ENCODE measurements at places on chromosomes 4 and X.

GRCh38 chr4:839675-840443 is 13.9 kb upstream of the CPLX1 start:
- DNase-seq, result no peak

DNA sequence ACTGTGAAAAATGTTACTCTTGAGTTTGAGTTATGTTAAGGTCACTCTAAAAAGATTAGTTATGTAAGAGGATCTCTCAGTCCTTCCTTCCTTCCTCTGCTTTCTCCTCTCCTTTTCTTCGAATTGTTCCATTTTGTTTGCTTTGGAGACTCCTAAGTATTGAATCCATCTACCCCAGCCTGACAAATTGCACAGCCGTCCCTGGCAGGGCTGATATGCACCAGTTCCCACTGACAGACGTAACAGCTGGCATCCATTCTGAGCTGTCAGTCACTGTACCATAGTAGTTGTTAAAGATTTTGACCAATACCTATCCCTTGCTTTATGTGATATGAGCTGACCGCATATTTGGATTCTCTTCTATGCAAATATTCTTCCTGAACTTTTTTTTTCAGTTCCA is 210.7 kb upstream of the IGFBP7 start:
- no peak for DNase-seq

GRCh38 chr4:95216636-95217035 is 332.1 kb downstream of the UNC5C start:
- DNase-seq, result no peak

- no peak for DNase-seq
These were observed 50.2 kb downstream of the LEF1 start for GRCh38 chr4:108118505-108118904.

DNA sequence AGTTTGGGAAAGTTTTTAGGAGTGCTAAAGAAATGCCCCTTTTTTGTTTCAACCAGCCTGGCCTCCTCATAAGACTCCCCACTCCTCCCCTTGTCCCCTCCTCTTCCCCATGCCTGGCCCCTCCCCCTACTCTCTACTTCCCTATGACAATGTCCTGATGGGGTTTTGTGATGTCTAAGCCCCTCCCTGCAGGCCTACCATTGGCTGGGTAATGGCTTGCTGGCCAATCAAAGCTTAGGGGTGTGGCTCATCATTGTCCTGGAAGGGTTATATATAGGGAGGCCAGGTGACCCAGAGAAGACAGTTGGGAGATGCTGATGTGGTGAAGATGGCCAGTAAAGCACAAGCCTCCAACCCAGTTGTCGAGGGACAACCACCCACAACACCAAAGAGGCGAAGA is 48.2 kb upstream of the PASD1 start:
- DNase-seq, result no peak

DNA sequence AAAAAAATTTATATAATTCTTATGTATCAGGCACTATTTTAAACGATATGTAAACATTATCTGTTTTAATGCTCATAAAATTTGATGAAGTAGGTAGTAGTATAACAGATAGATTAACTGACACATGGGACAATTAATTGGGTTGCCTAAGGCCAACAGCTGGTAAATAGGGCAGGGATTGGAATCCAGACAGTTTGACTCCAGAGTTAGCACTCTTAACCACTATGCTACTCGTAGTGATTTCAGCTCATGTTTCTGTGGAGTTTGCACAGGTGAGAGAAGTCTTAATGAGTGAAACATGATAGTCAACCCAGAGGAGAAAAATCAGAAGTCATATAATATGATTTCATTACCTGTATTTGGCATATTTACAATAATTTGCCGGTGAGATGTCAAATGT is 126.0 kb upstream of the WDFY3 start:
- DNase-seq, result no peak

- DNase-seq, result no peak
These were observed 63.4 kb downstream of the CHRDL1 start for GRCh38 chrX:110732266-110732665.

DNA sequence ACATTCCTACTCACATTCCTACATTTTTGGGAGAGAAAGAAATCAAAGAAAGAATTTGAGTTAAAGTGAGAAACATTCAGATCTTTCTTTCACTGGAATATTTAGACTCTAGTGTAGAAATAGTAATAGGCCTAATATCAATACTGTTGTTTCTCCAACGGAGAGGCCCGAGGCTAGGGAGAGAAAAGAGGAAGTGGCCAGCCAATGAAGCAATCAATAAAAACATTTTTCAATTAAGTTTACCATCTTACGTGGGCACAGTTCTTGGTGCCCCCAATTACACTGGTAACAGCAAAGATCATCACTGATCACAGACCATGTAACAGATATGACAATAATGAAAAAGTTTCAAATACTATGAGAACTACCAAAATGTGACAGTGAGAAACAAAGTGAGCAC is 281.4 kb downstream of the GPM6A start:
- DNase-seq, result no peak

DNA sequence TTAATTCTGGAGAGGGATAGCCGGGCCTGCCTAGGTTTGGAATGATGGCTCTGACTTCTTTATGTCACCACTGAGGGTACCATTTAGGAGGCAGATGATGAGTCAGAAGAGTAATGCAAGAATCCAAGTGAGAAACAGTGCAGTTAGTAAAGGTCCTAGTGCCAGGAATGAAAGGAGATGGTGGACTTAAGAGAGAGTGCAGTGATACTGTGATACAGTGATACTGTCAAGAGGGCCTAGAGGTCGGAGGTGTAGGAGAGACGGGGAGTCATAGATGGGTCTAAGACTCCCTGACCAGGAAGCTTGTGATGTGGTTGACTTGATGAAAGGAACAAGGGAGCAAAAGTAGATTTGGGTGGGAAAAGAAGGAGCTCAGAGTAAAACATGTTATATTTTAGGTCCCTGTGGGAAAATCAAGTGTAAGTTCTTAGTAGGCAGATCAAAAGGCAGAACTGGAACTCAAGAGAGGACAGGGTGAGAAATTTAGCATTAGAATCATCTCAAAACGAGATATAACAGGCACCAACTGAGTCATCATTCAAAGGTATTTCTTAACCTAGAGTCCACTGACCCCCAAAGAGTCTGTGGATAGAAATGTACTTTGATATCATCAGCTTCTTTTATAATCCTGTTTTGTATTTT is 85.0 kb downstream of the NFKB1 start:
- DNase-seq, result no peak

GRCh38 chrX:20130357-20130756 is 11.3 kb downstream of the EIF1AX start:
- no peak for DNase-seq

DNA sequence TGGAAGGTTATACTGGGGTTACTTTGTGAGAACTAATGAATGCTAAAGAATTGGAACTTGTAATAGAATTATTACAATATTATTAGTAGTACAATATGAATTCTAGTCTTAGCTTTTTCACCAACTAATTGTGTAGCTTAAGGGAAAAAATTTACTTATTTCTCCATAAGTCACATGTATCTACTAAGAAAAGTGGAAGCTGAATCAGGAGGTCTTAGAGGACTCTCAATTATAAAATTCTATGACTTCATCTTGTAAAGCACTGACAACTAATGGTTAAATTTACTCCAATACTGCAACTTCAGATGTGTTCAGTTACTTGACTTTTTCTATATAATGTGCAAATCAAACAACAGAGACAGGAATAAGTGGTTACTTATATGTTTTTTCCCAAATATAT is 899 bp upstream of the TMPRSS11D start:
- DNase-seq, result no peak

DNA sequence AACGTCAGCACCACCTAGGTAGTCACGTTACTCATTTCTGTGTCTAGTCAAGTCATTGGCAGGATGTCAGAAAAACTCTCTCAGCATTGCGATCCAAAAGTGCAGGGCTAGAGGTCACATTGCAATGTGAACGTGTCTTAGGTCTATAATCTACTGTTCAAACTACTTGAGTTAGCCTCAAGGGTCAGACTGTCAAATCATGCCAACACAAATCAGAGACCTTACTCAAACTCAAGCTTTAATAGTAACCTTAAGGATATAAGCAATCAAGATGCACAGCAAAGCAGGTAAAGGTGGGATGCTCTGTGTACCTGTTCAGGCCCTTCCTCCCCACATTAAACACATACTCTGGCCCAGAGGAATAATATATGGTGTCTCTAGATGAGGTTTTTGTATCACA is 114.4 kb upstream of the NOCT start:
- no peak for DNase-seq

DNA sequence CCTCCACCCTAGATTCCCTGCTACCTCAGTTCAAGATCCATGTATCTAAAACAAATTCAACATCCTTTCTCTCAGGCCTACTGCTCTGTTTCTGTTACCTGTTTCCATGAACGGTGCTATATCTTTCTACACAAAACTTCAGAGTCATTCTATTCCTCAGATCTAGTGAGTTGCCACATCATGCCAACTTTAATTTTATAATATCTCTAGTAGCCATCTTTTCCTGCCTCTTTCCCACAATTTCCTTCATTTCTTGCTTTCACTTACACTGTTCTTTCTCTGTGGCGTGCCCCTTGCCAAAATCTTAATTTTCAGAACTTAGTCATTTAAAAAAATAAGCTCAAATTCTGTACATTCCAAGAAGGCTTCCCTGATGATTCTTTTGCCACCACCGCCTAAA is 15.2 kb downstream of the GUCY1A1 start:
- DNase-seq, result no peak

GRCh38 chrX:115452251-115452650 is 108.7 kb upstream of the PLS3 start:
- no peak for DNase-seq

DNA sequence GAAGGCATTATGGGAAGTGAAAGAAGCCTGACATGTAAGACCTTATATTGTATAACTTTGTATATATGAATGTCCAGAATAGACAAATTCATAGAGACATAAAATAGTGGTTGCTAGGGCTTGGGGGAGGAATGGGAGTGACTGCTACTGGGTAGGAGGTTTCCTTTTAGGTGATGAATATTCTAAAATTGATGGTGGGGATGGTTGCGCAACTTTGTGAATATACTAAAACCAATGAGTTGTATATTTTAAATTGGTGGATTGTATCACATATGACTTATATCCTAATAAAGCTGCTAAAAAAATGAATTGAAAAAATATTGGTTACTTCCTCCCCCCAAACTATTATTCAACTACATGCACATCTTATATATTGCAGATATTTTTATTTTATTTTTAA is 70.0 kb downstream of the UCHL1 start:
- DNase-seq, result no peak

DNA sequence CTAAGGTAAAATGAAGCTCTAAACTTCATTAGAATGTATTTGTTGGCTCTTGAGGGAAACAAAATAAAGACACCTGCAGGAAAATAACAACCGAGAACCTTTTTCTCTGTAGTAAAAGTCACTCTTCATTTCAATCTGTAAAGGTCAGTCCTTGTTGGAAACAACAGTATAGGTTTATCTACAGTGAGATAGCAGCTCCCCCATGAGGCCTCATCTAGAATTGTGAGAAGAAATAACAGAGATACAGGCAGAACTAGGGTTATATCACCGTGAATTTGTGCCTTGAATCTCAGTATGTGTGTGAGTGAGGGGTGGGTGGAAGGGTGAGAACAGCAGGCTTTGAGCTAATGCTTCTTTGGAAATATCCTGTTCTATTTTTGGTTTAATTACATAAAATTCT is 107.8 kb upstream of the FMR1 start:
- DNase-seq, result no peak

DNA sequence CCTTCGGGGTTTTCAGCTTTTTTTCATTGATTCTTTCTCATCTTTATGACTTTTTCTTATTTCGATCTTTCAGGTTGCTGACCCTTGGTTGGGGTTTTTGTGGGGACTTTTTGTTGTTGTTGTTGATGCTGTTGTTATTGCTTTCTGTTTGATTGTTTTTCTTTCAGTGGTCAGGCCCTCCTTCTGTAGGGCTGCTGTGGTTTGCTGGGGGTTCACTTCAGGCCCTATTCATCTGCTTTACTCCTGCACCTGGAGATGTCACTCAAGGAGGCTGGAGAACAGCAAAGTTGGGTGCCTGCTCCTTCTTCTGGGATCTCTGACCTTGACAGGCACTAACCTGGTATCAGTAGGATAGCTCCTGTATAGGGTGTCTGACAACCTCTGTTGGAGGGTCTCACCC is 39.9 kb upstream of the PCDH18 start:
- DNase-seq, result no peak

GRCh38 chr4:128288689-128289106 is 1.1 kb upstream of the PGRMC2 start:
- DNase-seq, result no peak

DNA sequence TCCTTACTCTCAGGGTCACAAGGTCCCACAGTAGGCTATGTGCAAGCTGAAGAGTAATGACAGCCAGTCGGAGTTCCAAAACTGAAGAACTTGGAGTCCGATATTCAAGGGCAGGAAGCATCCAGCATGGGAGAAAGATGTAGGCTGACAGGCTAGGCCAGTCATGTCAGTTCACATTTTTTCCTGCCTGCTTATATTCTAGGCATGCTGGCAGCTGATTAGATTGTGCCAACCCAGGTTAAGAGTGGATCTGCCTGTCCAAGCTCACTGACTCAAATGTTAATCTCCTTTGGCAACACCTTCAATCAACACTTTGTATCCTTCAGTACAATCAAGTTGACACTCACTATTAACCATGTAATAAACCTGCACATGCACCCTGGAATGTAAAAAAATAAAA is 960.9 kb upstream of the HS3ST1 start:
- DNase-seq, result no peak

GRCh38 chrX:387729-388128 is 1.0 kb upstream of the PPP2R3B start:
- no peak for DNase-seq

GRCh38 chr4:146389561-146389960 is 132.2 kb downstream of the SLC10A7 start:
- no peak for DNase-seq

DNA sequence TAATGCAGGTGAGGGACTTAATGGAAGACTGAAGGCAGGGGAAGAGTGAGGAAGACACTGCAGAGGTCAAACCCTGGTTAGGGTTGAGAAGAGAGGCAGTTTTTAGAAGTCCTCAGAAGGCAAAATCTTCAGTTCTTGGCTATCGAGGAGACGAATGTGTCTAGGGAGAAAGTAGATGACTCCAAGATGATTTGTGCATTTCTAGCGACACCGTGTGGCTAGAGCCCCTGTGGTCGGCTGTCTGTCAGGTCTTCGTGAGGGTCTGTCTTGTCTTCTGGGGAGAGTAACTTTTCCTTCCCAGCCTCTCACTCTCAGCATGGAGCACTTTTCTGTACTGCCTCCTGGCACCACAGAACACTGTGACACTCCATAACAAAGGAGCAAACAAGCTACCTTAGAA is 458.1 kb downstream of the STIM2 start:
- no peak for DNase-seq

DNA sequence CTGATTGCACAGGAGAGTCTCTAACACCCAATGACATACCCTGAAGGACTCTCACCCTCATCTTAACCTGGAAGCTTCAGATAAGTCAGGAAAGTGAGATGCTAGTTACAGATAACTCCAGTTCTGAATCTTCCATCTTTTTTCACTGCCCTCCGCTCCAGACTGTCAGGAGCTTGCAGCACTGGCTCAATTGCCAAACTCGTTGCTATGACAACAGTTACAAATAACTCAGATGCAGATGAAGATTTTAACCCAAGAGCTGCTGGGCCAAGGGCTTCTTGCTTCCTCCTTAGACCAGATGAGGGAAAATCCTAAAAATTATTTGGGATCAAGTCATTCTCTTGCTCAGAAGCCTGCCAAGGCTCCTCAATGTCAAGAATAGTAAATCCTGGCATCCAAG is 109.1 kb upstream of the HUWE1 start:
- DNase-seq, result no peak

All from NK-92 treated with Interleukin-12 subunit alpha and Interleukin-12 subunit beta, amount 100 ng/mL, for 24 hours (cell line).